ENCODE measurements at places on chromosomes 1 and 21.

DNA sequence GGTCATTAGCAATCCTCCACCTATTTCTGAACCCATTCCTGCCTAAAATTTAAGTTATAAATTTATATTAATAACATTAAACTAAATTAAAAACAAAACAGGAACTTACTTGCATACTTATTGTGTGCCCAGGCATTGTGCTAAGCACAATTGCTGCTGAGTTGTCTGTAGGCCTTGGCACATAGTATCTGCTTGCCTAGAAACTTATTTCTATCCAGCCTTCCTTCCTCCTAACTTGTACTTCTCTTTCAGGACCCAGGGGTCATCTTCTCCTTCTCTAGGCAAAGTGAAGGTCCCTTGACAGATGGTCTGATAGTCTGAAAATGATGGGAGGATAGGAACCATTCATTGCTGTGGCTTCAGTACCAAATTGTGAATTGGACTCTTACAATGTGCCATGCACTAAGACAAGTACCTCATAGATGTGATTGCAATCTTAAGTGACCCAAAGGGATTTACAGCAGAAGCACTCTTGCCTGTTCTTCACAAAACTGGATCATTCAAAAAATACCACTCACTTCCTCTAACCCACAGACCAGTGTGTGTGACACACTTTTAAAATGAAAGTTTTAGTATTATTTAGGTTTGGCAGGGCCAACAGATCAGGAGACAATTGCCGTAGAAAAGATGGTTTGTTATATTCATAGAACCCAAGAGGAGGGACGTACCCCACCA, 10.3 kb upstream of the CD101 start:
- no peak for DNase-seq

DNA sequence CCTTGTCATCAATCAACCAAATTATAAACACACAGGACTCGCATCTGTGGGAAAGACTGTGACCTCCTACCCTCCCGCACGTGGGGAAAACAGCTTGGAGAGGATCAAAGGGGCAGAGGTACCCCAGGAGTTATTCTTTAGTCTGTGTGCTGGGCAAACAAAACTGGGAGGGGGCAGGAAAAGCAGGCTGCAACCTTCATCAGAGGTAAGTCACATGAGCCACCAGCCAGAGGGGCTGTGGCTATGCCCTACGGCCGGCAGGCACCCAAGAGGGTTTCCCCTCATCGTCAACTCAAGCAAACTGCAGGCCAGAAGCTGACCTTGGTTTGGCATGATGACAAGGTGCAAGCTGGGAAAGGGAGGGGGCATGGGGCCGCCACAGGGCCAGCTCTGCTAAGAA, 12.5 kb downstream of the SMIM12 start:
- no peak for DNase-seq

GRCh38 chr1:53835491-53835890, 2.6 kb downstream of the NDC1 start:
- DNase-seq, result no peak

- no peak for DNase-seq
These were observed 417.1 kb downstream of the SETD4 start for GRCh38 chr21:35643176-35643575.

DNA sequence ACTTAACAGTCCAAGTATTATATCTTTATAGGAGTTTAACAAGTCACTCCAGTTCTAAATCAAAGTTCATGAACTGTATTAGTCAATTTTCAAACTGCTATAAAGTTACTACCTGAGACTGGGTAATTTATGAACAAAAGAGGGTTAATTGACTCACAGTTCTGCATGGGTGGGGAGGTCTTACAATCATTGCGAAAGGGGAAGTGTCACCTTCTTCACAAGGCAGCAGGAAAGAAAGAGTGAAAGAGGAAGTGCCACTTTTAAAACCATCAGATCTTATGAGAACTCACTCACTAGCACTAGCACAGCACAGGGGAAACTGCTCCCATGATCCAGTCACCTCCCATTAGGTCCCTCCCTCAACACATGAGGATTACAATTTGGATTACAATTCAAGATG, 70.0 kb downstream of the CLCA4 start:
- DNase-seq, result no peak

DNA sequence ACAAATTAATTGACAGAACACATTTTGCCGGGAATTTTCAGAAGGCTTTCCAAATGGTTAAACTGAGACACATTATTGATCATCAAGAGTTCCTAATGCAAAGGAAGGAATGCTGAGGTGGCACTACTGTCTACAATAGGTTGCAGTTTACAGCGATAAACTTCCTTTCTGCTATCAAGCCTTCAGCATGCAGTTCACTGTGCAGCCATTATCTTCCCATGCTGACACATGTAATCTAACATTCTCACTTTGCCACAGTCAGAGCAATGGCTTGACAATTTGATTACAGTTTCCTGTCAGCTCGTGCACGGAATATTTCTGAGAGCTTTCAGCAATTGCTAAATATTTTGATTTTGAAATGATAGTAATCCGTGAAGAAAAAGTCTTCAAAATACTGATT, 166.9 kb upstream of the PRMT6 start:
- DNase-seq, result no peak

GRCh38 chr1:218869276-218869675, 304.4 kb upstream of the LYPLAL1 start:
- no peak for DNase-seq

DNA sequence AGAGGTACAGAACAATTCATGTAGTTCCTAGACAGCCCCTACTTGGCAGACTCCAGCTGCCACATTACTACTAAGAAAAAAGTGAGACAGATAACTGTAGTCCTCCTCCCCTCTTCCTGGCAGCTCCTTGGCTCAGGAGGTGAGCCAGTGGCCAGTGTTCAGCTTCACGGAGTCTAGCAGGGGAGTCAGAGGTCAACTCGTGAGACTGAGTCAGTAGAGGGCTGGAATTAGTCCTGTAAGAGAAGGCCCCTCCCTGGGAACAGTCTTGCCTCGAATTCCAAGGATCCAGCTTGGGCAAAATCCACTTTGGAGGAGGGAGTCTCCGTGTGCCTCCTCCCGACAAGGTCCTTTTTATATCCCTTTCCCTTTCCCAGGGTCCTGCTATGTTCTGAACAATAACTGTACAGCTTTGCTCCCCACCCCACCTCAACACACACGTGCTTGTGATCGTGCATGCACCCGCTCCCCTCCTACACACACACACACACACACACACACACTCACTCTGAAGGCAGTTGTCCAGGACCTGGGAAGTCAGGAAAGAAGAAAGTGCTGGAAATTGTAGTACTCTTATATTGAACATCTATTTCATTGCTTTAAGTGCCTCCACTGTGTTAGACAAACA, 22.5 kb upstream of the SLC27A3 start:
- DNase-seq, result no peak

DNA sequence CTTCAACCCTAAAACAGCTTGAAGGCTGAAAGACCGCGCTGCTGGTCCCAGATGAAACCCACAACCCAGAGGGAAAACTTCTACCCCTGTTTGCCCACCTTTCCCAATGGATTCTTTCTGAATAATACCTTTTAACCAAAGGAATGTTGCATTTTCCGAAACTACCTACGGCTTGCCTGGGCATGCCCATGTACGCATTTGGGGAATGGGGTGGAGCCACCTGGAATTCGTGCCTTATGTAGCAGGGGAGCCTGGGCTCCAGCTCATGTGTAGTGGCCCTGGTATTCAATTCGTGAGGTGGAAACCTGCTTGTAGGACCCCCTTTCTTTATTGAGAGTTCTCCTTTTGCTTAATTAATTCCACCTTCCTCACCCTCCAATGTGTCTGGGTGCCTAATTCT, 256.6 kb upstream of the RGS18 start:
- no peak for DNase-seq

- no peak for DNase-seq
These were observed 2.9 kb upstream of the PRRX1 start for GRCh38 chr1:170660871-170661645.

- peak; percentile 64 for DNase-seq
These were observed 61.0 kb downstream of the IER5 start for GRCh38 chr1:181149326-181150125.

GRCh38 chr1:220409771-220410595, 118.0 kb upstream of the MARK1 start:
- DNase-seq, result no peak

- DNase-seq, result no peak
These were observed 3.7 kb upstream of the IRF6 start for GRCh38 chr1:209809611-209810010.

DNA sequence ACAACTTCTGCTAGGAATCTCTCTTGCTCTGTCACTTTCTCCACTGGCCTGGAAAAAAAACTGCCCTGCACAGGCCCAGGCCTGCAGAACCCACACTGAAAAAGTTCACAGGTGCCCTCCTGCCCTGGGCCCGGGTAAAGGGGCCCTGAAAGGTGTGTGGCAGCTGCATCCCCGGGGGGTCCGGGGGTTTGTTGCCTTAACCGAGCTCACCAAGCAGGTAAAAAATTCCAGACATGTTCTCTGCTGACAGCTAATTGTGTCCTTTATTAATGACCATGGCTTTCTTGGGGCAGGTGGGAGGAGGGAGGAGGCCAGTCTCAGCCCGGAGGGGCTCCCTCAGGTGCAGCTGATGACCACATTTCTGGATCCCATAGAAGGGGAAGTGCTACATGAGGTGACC, 122.9 kb downstream of the LACTBL1 start:
- DNase-seq, result no peak

DNA sequence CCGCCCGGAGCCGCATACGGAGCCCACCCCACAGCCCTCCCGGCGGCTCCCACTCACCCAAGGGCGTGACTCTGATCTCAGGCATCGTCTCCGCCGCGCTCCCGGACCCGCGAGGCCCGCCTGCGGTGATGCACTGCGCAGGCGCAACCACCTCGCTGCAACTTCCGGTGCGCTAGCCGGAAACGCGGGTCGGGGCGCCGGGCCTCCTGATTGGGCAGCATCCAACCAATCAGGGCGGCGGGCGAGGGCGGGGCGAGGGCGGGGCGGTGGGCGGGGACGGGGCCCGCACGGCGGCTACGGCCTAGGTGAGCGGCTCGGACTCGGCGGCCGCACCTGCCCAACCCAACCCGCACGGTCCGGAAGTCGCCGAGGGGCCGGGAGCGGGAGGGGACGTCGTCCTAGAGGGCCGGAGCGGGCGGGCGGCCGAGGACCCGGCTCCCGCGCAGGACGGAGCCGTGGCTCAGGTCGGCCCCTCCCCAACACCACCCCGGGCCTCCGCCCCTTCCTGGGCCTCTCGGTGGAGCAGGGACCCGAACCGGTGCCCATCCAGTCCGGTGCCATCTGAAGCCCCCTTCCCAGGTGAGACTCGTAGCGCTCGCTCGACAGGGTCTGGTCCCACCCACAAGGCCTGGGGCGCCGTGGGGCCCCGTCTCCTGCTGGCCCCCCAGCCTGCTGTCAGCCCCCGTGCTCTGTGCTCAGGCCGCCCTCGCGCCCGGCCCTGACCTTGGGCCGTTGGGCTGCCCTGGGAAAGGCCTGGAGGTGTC, at the start of the genes CPTP and INTS11:
CPTP (plus strand) TSS at position 279 of the 764 bp plus-strand sequence. CDS start 2,109 bp downstream, outside the sequence.
INTS11 (minus strand) TSS at position 137 of the 764 bp plus-strand sequence; CDS start at position 85, 52 bp downstream.
- DNase-seq, result peak; percentile 95

DNA sequence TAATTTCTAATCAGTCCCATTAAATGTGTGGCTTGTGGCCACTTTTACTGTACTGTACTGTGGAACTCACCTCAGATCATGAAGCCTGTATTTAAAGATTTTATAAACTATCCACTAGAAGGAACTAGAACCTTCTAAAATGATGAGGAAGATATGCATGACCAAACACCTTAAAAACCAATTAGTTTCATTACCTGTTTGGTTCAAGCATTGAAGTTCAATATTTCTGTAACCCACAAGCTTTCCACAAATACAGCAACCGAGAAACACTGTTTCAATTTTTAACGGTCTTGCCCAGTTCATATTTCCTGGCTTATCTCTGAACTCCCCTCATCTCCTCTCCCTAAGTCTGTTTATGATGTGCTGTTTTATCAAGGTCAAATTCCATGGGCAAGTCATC, 264.3 kb upstream of the PLD5 start:
- DNase-seq, result no peak

DNA sequence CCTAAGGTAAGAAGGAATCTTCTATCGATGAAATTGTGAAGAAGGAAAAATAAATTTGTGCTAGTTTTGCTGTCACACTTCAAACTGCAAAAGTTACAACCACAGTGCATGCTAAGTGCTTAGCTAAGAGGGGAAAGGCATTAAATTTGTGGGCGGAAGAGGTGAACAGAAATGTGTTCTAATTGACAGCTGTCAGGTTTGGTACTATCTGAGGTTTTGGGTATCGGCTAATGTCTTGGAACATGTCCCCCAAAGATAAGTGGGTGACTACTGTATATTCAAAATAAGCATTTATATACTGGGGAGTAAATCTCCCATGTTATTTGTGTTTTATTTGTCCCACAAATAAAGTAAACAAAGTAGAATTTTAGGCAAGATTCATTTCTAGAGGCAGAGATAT, 8.0 kb downstream of the CR1 start:
- no peak for DNase-seq

DNA sequence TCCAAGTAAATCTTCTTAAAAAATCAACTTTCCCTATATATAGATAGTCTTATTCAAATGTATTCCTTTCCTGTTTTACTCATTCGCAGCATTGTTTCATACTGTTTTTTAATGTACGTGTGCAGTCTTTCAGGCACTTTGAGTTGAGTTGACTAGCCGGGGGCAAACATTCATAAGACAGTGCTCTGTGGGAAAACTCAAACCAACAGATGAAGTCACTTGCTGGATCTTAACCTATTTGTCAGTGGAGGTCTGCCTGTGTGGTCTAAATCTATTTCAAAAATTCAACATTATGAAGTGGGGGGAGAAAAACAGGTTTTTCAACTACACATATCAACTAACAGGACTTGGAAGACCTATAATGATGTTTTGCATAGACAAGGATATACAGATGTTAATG, 6.2 kb downstream of the HSD11B1 start:
- no peak for DNase-seq

DNA sequence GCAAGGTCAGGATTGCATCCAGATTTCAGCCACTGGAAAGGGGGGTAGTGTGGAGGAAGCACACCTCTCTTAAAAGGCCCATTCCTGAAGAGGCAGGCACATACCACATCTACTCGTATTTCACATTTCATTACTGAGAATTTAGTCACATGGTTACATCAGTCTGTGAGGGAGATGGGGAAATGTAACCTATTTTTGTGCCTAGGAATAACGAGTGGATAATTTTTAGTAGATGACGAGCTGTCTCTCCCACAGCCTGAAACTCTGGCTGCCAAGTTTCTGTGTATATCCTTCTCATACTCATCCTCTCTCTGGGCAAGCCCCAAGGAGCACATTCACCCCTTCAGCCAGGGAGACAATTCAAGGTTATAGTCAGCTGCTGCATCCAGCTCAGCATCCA, 10.3 kb upstream of the C21orf91 start:
- DNase-seq, result no peak

DNA sequence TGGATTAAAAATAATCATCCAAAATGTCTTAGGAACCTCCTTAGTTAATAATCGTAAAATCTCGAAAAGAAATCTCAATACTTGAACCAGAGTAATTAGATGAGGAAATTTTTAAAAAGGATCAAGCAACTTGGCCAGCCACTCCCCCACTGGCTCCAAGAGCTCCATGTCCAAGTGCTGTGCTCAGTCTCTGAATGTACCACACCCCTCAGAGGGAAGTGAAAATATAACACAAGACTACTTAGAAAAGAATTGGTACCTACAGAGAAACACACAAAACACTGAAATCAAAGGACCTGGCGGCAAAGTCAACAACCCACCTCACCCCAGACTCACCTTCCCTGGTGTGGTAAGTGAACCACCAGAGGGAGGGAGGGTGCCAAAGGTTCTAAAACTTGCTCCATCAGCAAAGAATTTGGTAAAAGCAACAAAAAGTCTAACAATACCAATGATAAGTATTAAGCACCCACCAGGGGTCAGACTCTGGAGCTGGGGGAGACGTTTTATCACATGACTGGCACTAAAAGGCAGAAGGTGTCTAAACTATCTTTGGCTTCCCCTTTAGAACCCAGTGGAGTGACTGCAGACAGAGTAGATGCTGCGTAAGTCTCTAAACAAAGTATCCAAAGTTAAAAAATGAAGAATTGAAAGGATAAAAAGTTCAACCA, 14.0 kb downstream of the LBR start:
- no peak for DNase-seq

Data from effector memory CD4-positive, alpha-beta T cell (primary cell).